ENCODE measurements at places on chromosomes 11 and 22.

DNA sequence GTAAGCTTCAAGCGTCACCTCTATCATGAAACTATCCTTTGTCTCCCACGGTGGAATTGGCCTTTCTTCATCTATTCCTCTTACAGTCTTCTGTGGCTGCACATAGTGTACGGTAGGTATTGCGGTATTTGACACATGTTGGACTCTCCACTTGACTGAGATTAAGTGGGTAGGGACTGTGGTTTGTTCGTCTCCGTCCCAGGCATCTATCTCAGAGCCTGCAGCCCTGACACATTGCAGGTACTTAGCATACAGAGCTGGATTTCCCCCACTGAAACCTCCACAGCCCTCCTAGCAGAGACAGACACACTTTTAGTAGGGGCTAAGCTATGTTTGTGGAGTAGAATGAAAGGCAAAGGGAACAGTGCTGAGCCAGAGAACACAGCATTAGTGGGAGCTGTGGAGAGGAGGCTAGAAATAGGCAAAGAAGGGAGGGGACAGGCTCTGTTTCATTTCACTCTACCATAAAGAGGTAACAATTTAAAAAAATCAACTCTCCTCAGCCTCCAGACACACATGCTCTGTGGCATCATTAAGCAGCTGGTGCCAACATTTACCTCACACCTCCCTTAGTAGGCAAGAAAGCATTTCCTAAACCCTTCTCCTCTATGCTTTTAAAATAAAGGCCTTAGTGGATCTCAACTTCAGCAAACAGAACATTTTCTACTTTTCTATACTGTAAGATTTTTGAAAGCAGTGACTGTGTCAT is 277.5 kb downstream of the KIRREL3 start:
- DNase-seq, result no peak

DNA sequence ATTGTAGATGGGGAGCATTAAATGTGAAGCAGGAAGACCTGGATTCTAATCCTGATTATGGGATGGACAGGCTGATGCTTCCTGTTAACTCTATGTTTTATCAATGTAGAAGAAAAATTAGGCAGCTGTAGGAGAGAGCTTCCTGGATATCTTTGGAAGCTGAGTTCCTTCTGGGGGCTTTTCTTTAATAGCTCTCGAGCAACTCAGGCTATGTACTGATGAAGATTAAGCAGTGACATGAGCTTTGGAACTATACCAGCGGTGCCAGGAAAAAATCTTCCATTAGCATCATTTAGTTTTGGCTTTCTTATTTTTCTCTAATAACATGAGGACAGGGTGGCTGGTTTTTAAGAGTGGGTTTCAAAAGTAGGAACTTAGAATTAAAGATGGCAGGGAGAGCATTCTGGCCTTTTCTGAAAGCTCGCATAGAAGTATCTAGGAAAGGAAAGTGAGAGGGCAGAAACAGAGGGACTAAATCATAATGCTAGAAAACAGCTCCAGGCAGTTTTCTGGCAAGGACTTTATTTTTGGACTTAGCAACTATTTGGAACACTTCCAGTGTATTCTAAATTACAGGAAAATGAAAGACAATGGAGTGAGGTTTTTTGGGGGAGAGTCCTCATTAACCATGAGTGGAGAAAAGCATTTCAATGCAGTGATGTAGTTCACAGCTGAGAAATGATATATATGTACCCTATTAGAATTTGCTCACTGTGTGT is 69.2 kb upstream of the RRM1 start:
- peak; percentile 52 for DNase-seq

- DNase-seq, result no peak
Measured at GRCh38 chr11:78170413-78170812, 18.0 kb downstream of the KCTD21 start.

- no peak for DNase-seq
Measured at GRCh38 chr11:65931773-65932557, 12.7 kb downstream of the DRAP1 start.

DNA sequence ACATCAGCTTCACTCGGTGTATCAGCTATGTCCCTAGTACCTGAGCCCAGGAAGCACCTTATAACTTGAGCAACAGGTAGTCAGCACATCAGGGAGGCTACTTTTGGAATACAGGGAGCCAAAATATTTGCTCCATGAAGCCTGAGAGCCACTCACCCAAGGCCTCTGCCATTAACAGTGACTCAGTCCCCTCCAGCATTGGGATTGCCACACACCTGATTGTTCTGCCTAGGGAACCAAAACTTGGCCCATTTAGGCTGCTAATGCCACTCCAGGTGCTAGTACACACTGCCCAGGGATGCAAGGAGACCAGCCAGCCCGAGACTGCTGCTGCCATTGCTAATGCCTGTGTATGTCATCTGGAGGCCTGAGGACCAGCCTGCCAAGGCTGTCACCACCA is 773.6 kb upstream of the TENM4 start:
- DNase-seq, result no peak

- no peak for DNase-seq
Measured at GRCh38 chr22:17222503-17222902, 3.3 kb upstream of the ADA2 start.

DNA sequence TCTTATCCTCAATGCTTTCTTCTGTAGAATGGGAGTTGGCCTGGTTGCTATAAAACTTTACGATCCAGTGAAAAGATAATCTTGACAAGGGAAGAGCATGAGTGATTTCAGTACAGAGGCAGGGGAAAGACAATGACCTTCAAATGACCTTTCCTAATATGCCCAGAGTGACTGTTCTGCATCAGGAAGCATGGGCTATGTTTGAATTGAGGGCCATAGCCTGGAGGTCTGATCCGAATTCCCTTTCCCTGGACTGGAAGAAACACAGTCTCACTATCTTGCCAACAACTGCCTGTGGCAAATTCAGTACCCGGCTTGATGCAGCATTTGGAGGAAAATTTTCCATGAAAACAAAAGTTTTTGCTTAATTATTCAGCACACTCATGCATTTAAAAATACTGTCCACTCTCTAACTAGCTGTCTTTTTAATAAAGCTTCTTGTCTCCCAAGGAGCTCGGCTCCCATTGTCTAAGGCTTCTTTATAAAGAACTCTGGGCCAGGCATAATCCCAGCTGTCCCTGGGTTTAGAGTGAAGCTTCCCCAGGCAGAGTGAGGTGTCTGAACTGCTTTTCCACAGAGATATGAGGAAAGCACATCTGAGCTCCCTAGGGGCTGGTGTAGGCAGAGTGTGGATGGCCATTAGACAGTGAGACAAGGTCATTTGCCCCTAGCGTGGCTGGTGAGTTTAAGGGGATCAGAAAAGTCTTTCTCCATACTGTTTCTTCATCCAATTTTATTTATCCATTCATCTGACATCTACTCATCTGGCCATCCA is 132.7 kb upstream of the CADM1 start:
- DNase-seq, result no peak

DNA sequence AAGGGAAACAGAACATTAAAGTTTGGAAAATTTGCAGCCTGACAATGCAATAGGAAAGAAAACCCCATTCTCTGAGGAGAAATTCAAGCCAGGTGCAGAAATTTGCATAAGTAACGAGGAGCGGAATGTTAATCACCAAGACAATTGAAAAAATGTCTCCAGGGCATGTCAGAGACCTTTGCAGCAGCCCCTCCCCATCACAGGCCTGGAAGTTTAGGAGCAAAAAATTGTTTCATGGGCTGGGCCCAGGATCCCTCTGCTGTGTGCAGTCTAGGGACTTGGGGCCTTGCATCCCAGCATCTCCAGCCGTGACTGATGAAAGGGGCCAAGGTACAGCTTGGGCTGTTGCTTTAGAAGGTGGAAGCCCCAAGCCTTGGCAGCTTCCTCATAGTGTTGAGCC is 780.2 kb downstream of the LRRC4C start:
- no peak for DNase-seq

- no peak for DNase-seq
Measured at GRCh38 chr11:110907629-110908028, 195.4 kb upstream of the ARHGAP20 start.

- DNase-seq, result no peak
Measured at GRCh38 chr11:15150507-15150906, 35.8 kb downstream of the INSC start.

DNA sequence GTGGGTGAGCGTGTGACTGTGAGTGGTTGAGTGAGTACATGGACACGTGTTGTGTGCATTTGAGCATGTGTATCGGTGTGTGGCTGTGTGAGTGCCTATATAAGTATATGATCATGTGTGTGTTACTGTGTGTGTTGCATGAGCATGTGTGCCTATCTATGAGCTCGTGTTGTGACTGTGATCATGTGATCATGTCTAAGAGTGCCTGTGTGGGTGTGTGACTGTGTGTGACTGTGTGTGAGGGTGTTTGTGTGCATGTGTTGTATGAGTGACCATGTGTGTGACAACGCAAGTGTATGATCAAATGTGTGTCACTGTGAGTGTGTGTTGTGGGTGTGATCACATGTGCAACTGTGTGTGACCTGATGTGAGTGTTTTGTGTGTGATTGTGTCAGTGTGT is 88.8 kb downstream of the UBASH3B start:
- DNase-seq, result no peak

- no peak for DNase-seq
Measured at GRCh38 chr11:101306721-101307120, 177.1 kb upstream of the PGR start.

- no peak for DNase-seq
Measured at GRCh38 chr11:134475951-134476350, 63.9 kb upstream of the B3GAT1 start.

DNA sequence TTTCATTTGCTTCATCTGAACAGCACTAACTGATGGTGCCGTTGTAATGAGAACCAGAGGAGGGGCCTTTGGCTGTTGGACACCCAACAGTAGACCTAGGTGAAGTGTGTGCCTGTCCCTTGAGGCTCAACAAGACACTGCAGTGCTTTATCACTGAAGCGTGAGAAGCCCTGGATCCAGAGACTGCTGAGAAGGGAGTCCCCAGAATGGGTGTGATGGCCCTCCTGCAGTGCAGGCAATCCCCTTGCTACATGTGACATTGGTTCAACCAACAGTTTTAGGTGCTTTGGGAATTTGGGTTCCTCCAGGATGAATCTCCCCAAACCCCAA is 125.6 kb downstream of the BRD1 start:
- DNase-seq, result no peak

- no peak for DNase-seq
Measured at GRCh38 chr11:45644981-45645889, 20.2 kb downstream of the CHST1 start.

GRCh38 chr11:27420722-27421572 is 51.6 kb downstream of the LGR4 start:
- no peak for DNase-seq

DNA sequence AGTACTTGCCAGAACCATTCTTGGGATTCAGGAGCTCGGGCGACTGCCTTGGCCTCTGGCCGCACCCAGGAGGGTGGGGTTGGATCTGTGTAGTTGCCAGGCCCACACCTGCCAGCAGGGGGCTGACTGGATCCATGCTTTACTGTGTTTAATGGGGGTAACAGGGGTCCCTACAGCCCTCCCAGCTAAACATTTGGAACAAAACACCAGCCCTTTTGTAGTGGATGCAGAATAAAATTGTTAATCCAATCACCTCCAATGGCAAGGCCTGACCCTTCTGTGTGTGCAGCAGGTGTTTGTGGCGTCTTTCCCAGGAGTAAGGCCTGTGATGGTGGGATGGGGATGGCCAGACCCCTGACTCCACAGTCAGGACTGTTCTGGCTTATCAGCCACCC is 22.5 kb downstream of the SUN2 start:
- no peak for DNase-seq

GRCh38 chr11:110097459-110098012 is 4.3 kb downstream of the ZC3H12C start:
- DNase-seq, result no peak

DNA sequence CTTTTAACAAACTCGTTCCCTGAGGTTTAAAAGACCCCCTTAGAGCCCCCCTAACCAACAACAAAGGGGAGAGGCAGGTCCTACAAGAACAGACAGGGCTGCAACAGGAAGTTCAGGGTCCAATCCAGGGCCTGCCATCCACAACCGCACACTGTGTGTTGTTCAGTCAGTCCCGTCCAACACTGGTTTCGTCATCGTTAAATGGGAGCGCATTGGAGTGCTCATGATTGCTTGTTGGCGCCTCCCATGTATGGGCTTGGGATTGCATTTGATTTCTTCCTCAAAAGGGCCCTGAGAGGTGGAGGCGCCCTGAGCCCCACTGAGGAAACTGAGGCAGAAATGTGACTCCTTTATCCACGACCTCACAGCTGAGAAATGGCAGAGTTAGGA is 174.1 kb downstream of the MN1 start:
- no peak for DNase-seq

GRCh38 chr22:24181996-24182899 is 961 bp downstream of the SUSD2 start:
- DNase-seq, result no peak

GRCh38 chr11:78138694-78139421 is 568 bp downstream of the ALG8 start:
- no peak for DNase-seq

DNA sequence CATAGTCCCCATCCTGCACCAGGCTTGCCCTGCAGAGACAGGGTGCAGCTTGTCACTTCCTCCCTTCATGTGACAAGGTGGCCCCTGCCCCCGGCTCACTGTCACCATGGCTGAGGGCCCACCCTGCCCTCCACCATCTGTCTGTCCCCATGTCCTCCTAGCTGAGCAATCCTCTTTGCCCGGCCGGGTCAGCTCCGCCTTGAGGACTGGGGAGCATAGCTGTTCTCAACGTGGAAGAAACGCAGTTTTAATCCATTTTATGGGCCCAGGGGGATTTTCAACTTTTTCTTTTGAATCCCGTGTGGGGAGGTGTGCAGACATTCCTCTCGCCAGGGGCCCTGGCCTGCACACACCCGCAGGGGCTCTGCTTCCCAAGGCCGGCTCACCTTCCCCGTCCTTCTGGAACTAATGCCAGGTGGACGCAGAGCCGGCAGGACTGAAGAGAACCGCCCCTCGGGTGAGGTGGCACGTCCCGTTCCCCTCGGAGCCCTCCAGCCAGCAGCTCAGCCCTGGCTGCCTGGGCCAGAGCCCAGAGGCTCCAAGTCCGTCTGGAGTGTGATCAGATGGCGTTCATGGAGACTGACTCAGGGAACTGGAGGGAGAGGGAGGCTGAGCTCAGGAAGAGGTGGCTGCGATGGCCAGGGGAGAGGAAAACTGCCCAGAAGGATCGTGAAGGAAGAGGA is 1108.7 kb downstream of the BRD1 start:
- DNase-seq, result no peak

- no peak for DNase-seq
Measured at GRCh38 chr11:121928597-121929580, 187.1 kb downstream of the BLID start.

GRCh38 chr11:19890308-19890707 is 177.7 kb downstream of the NAV2 start:
- peak; percentile 68 for DNase-seq

- DNase-seq, result no peak
Measured at GRCh38 chr11:2515401-2516275, 70.8 kb downstream of the KCNQ1 start.

- DNase-seq, result no peak
Measured at GRCh38 chr11:93579187-93579751, 36.1 kb upstream of the SMCO4 start.

- DNase-seq, result peak; percentile 88
Measured at GRCh38 chr22:26321469-26321913, 107.6 kb upstream of the ASPHD2 start.

GRCh38 chr11:5289696-5290095 is 12.1 kb downstream of the OR51B4 start:
- no peak for DNase-seq

- DNase-seq, result peak; percentile 3
Measured at GRCh38 chr11:85307366-85307765, 319.8 kb downstream of the DLG2 start.
